ENCODE measurements at places on chromosomes 5 and 9.

DNA sequence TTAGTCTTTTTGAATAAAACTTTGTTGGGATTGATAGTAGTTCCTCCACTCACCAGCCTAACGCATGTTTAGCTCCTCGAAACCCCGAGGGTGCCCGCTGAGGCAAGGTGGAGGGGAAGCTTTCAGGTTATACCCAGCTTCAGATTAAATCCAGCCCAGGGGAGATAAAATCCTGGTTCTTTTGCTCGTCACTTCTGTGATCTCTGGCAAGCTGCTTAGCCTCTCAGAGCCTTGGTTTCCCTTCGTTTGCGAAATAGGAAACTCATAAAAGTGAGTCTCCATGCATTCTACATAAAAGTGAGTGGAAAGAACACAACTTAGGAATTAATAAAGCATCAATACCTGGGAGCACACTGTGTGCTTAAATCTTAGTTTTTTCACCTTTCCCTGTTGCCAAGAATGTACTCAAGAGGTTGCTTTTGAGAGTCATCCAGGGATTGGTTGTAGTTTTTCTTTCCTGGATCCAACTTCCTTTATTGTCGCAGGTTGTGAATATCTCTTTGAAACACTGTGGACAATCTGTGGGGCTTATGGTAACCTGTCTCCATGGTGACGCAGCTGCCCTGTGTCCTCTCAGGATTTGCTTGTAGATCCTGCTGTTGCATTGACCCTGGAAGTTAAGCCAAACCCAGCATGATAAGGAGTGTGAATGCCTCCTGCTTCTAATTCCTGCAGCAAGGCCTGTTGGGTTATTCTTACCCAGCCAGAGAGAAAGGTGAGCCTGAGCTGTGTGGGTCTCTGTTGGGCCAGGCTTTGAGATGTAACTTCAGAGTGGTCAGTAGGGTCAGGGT lies 2.0 kb downstream of the GALNT12 start:
- no peak for DNase-seq

DNA sequence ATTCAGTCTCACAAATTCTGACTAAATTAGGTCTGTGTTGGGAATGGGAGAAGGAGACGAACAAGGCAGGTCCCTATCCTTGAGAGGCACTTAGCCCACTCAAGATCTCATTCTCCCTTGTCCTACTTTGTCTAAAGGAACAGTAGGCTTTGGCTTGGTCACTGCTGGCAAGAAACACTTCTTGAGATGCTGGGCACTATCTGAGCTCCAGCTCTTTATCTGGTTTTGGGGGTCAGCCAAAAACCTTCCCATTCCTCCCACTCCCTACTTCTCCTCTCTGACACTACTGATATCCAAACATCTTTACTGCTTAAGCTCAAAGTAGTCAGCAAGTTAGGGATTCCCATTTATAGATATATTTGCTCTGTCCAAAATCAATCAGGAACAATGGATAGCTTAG lies 155.2 kb downstream of the MAPKAP1 start:
- DNase-seq, result no peak

DNA sequence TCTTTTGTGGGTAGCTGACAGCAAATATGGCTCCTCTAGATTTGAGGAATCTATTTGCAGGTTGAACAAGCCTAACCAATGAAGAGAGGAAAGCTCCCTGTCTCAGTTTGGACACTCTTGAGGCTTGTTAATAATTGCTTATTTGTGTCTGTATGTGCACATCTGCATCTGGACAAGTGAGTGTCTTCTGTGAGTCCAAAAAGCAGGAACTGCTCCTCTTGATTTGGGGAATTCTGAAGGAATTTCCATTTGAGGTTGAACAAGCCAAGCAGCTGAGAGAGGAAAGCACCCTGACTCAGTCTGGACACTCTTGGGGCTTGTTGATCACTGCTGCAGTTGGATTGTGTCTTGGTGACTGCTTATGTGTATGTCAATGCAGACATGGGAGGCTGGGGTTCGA lies 211.6 kb downstream of the DTWD2 start:
- DNase-seq, result no peak

DNA sequence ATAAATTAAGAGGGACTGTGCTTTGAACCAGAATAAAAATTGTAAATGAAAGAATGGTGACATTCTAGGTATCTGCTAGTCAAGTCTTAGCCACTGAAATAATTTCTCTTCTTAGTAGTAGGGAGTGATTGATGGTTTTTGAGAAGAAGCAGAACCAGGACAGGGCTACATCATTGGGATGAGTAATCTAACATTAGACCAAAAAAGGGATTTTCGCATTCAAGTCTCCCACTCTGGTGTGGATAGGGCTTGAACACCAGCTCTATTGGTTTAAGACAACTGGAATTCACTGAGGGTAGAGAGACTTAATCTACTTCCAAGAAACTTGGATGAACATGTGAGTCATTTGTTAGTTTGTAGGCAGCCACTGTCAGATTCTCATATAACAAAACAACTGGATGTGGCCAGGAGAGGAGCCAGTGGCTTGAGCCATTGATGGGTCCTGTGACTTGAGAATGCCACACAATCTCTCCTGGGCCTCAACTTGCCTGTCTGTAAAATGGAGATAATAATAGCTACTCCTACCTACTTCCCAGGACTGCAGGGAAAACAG lies 16.6 kb downstream of the FAT2 start:
- no peak for DNase-seq

DNA sequence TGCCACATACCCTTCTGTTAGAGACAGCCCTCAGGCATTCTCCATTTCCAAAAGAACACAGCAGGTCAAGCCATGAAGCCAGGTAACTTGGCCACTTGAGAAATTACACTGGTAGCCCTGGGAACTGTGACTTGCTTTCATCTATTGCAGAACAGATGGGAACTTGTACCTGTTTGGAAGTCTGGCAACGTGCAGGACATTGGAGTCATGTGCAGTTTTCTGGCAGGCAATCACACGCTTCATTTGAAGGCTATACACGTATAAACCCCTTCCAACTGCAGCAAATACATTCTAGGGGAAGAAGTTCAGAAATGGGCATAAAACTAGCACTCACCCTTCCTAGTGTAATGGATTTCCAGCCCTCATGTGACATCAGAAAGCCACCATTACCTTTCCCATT lies 54.0 kb downstream of the WDR41 start:
- no peak for DNase-seq

GRCh38 chr9:121830441-121831140 lies 179.2 kb downstream of the DAB2IP start:
- no peak for DNase-seq

- no peak for DNase-seq
These were observed 24.6 kb downstream of the FBXW11 start for GRCh38 chr5:171981847-171982246.

GRCh38 chr5:65674749-65675148 lies 47.2 kb downstream of the SGTB start:
- no peak for DNase-seq

DNA sequence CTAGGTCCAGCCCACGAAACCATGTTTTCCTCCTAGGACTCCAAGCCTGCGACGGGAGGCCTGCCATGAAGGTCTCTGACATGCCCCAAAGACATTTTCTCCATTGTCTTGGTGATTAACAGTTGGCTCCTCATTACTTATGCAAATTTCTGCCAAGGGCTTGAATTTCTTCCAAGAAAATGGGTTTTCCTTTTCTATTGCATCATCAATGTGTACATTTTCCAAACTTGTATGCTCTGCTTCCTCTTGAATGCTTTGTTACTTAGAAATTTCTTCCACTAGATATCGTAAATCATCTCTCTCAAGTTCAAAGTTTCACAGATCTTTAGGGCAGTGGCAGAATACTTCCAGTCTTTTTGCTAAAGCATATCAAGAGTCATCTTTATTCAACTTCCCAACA lies 1792.7 kb upstream of the CDH9 start:
- DNase-seq, result no peak

GRCh38 chr5:147835386-147835798 lies 3.9 kb upstream of the SPINK1 start:
- peak; percentile 83 for DNase-seq

DNA sequence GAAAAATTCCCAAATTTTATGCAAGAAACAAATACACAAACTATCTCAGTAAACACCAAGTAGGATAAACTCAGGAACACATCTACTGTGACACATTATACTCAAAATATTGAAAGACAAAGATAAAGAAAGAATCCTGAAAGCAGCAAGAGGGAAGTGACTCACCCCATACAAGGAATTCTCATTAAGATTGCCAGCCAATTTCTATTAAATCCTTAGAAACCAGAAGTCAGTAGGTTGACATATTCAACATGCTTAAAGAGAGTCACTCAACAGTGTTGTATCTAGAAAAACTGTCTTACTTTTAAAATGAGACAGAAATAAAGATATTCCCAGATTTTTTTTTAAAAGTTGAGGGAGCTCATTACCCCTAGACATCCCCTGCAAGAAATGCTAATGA lies 15.5 kb downstream of the SPATA31E1 start:
- DNase-seq, result no peak

DNA sequence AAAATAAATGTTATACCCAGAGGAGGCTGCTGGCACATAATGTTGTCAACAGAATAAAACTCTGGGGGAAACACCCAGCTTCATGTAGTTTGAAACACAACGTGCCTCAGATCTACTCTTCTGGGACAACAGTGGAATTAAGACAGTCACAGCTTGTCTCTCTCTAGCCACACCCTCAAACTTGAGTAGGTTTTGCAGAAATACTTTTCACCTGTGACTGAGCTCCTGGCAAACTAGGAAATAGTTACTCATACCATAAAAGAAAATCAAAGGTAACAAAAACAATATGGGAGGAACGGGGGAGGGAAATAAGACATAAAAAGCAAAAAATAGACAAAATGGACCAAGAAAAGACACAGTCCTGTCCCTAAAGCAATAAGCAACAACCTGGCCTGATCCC lies 14.4 kb downstream of the ELAVL2 start:
- no peak for DNase-seq

GRCh38 chr9:136433849-136434579 lies 5.6 kb downstream of the INPP5E start:
- no peak for DNase-seq

- no peak for DNase-seq
These were observed 250.1 kb downstream of the GADD45G start for GRCh38 chr9:89854715-89855475.

- no peak for DNase-seq
These were observed 408.3 kb upstream of the RGMB start for GRCh38 chr5:98365126-98365525.

DNA sequence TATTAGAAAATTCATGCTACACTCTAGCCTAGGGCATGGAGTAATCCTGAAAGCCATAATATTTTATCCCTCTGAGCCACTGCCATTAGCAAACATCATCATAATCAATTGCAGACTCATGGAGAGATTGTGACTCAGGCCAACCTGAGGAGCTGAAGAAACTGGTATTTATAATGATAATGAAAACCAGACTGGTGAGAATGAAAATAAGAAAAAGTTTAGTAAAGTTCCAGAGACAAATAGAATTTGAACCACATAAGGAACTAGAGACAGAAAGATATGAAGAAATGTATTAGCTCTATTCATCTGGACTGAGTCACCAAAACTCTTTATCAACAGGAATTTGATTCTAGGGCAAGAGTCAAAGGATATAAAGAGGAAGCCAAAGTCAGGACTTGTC lies 158.7 kb downstream of the DRD1 start:
- DNase-seq, result peak; percentile 8

- DNase-seq, result no peak
These were observed 5.5 kb downstream of the NSMF start for GRCh38 chr9:137453643-137454081.

DNA sequence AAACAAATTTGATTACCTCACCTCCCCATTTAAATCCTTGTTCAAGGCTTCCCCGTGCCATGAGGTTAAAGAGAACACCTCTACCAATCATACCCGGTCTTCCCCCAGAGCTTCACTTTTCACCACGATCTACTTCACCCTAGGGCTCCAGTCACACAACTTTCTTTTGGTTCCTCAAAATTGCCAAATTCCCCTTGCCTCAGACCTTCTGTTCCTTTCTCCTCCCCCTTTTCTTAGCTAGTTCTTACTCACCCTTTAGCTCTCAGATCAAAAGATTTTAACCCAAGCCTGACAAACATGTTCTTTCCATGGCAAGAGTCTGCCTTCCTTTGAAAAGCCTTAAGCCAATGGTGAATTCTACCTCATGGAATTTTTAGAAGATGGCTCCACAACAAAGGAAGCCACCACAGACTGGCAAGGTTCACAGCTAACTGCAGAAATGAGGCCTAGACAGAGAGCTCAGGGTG lies 56.7 kb downstream of the MAPKAP1 start:
- DNase-seq, result peak; percentile 45

DNA sequence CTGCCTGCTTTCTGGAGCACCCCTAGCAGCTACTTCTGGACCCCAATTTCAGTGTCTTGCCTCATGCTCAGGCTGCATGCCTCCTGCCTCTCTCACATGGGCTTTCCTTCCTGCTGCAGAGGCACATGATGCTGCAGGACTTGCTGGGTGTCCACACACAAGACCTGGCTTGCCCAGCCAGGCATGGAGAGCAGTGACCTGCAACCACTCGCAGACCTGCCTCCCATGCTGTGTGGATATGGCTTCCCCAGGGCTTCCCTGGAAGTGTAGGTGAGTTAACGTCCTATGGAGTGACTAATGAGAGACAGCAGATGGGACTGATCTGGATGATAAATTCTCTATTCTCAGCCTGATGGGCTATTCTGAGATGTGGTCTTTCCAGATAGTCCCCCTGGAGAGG lies 53.2 kb upstream of the SMIM32 start:
- DNase-seq, result peak; percentile 36

- no peak for DNase-seq
These were observed 2.9 kb downstream of the GNPDA1 start for GRCh38 chr5:142009886-142010285.

DNA sequence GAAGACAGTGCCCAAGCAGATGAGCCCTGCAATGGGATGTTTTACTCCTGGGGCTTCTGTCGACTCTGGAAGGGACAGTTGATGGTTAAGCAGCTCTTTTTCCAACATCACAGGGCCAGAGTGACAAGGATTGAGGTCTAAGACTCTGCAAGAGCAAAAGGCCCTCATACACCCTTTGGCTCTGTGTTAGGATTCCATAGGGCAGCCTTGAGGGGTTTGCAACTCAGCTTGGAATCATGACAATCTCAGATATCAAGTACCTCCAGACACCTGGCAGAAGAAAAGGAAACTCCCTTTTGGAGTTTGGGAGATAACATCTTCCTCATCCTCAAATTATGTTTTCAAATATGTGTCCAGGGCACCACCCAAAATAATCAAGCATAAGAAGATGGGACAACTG lies 205.7 kb downstream of the GNA14 start:
- DNase-seq, result no peak

GRCh38 chr9:102642651-102643050 lies 352.5 kb upstream of the CYLC2 start:
- DNase-seq, result no peak

GRCh38 chr9:3968891-3969290 lies 331.0 kb downstream of the GLIS3 start:
- peak; percentile 74 for DNase-seq

DNA sequence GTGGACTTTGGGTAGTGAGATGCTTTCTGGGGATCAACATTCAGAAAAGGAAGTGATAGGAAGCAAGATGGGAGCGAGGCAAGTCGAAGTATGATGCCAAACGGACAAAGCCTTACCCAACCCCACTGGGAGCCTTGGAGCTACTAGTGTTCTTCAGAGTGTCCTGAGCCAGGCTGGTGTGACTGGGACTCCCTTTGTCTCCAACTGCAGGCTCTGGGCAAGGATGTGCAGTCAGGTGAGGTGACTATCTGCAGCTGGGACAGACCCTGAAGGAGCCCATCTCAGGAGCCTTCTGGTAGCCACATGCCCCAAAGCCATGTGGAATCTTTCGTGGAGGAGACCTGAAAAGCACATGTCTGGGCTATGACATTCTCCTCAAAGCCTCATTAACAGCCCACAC lies 360.6 kb downstream of the MTRR start:
- DNase-seq, result no peak

GRCh38 chr5:50888751-50889150 lies 222.3 kb downstream of the PARP8 start:
- DNase-seq, result no peak

GRCh38 chr9:21481470-21482056 lies 550 bp downstream of the IFNE start:
- no peak for DNase-seq

Data from epithelial cell of prostate (primary cell).